ENCODE measurements at places on chromosomes 1 and 21.
A peak's percentile ranks its signal among the peaks of the same experiment; 100 is the strongest.

DNA sequence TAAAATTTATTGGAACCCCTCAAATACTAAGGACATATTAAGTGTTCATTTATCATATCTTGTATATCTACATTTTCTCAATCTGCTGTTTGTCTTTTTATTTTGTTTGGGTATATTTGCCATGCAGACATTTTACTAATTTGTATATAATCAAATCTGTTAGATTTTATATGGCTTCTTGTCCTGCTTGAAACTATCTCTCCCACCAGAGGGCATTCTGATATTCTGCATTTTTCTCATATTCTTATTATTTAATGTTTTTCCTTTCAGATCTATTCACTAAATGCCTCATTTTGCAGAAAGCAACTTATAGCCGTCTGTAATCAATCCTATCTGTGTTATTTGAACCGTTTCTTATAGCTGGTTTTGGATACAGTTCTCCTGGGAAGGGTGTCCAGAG lies 745.5 kb downstream of the LRRIQ3 start:
- no peak for DNase-seq

DNA sequence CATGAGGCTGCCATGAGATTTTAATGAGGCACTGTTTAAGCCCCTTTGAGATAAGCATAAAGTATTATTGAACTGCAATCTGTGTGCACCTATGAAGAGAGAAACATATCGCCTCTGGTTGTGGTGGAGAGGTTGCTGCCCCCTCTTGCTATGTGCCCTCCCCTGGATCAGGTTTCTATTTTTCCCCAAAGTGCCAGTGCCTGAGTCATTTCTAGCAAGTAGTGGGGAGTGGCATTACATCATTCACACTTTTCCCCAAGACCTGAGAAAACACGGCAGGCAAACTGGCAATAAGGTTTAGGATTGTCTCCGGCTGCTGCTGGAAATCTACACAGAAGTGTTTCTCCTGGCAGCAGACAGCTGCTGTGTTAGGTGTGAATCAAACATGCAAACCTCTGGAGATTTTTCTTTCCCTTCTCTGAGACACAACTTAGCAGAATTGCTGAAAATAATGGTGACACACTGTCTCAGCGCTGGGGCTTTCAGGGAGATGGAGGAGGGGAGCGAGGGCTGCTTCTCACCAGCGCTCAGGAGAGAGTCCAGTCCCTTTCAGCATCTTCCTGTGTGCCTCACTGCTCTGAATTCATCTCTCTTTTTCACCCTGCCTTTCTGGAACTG lies 13.7 kb upstream of the RGS16 start:
- no peak for DNase-seq

- DNase-seq = no peak
Measured at GRCh38 chr1:168671782-168672181, 57.2 kb downstream of the DPT start.

GRCh38 chr1:27509127-27510080 lies 19.4 kb upstream of the WASF2 start:
- DNase-seq = no peak

DNA sequence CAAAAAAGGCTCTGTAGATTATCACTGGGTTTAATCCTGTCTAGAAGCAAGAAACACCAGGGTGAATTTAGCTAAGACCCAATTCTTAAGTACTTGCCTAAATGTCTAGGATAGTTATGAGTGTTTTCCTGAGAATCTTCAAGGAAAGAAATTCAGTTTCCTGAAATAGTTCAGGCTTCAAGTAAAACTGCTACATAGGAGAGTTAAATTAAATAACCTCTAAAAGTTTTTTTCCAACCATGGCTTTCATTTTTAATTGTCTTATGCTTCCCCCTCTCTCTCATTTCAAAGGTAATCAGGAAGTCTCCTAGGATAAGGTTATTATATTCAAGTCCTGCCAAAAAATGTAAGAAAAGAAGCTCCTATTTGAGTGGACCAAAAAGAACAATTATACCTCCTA lies 46.7 kb upstream of the FBXO28 start:
- no peak for DNase-seq

DNA sequence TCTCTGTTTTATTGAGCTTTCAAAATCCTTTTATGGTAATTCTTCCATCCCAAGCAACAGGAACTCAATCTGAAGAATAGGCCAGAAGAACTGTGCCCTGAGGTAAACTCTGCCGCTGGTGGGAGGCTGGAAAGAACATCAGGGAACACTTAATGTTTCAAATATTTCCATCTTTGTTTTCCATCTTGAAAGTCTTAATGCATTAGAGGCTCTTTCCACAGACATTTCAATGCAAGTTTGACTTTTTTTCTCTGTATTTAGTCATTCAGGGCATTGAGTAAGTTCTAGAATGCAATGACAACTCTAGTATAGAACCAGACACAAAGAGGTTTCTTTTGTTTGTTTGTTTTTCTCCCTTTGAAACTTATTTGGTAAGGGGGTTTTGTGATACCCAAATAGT lies 61.5 kb downstream of the KIAA0040 start:
- no peak for DNase-seq

- DNase-seq = no peak
Measured at GRCh38 chr1:160228431-160228830, 23.2 kb downstream of the PEA15 start.

DNA sequence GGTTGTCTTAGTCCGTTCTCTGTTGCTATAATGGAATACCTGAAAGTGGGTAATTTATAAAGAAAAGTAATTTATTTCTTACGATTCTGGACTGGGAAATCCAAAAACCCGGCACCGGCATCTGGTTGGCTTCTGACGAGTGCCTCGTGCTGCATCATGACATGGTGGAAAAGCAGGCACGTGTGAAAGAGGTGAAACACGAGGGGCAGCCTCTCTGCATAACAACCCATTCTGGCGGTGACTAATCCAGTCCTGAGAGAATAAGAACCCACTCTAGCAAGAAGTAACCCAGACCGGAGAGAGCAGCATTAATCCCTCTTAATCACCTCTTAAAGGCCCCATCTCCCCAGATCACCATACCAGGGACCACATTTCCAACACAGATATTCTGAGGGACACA lies 2.7 kb upstream of the EDEM3 start:
- DNase-seq = no peak

GRCh38 chr1:41023279-41023990 lies 1.9 kb upstream of the SLFNL1 start:
- DNase-seq = no peak

GRCh38 chr1:118145721-118146120 lies 39.3 kb downstream of the SPAG17 start:
- no peak for DNase-seq

- no peak for DNase-seq
Measured at GRCh38 chr21:45324489-45325205, 37.0 kb upstream of the POFUT2 start.

- DNase-seq = no peak
Measured at GRCh38 chr1:1892079-1892762, 1.3 kb upstream of the GNB1 start.

DNA sequence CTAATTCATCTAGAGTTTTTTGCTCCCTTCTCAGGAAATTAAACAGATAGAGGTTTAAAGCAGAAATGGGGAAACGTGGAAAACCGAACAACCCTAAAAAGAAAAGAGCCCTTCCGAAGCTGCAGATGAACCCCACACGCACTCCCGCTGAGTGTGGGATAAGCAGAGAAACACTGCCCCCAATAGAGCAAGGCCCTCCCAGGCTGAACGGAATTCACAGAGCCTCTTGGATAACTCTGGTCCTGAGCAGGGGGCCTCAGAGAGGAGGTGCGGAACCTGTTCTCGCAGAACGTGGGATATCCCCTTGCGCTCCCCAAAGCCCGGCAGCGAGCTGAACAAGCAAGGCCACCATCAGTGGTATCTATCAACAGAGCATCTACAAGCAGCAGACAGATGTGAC lies 44.9 kb downstream of the SSBP3 start:
- DNase-seq = no peak

GRCh38 chr1:201540846-201541735 lies 2.2 kb downstream of the NAV1 start:
- DNase-seq = no peak

GRCh38 chr1:109396513-109396839 lies 1.2 kb downstream of the SORT1 start:
- DNase-seq = no peak

- DNase-seq = no peak
Measured at GRCh38 chr1:193068013-193068412, 8.6 kb downstream of the RO60 start.

- peak; percentile 91 for DNase-seq
Measured at GRCh38 chr1:202926581-202927491, at the start of gene KLHL12. KLHL12 (minus strand) TSS chr1:202927234; CDS start chr1:202925162, 2,072 bp downstream.

GRCh38 chr21:26588446-26588845 lies 15.4 kb upstream of the CYYR1 start:
- DNase-seq = no peak

GRCh38 chr1:6271006-6271405 lies 10.1 kb upstream of the GPR153 start:
- DNase-seq = no peak

DNA sequence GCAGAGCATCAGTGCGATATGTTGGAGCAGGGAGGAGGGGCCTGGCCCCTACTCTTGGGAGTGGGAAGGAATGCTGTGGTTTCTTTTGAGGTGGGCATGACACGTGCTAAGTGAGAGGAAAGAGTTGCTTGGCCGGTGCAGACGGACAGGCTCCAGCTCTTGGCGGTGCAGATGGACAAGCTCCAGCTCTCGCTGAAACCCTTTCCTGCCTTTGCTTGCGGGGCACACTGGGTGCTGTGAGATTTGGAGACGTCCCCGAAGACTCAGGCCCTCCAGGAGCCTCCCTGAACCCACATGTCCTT lies 15.9 kb downstream of the PDXK start:
- no peak for DNase-seq

GRCh38 chr21:15753741-15754140 lies 24.0 kb downstream of the USP25 start:
- no peak for DNase-seq

- DNase-seq = no peak
Measured at GRCh38 chr21:16310176-16310575, 580.4 kb downstream of the USP25 start.

- DNase-seq = no peak
Measured at GRCh38 chr1:160410406-160411005, 10.1 kb downstream of the VANGL2 start.

GRCh38 chr1:178931858-178932551 lies 61.1 kb upstream of the ANGPTL1 start:
- no peak for DNase-seq

DNA sequence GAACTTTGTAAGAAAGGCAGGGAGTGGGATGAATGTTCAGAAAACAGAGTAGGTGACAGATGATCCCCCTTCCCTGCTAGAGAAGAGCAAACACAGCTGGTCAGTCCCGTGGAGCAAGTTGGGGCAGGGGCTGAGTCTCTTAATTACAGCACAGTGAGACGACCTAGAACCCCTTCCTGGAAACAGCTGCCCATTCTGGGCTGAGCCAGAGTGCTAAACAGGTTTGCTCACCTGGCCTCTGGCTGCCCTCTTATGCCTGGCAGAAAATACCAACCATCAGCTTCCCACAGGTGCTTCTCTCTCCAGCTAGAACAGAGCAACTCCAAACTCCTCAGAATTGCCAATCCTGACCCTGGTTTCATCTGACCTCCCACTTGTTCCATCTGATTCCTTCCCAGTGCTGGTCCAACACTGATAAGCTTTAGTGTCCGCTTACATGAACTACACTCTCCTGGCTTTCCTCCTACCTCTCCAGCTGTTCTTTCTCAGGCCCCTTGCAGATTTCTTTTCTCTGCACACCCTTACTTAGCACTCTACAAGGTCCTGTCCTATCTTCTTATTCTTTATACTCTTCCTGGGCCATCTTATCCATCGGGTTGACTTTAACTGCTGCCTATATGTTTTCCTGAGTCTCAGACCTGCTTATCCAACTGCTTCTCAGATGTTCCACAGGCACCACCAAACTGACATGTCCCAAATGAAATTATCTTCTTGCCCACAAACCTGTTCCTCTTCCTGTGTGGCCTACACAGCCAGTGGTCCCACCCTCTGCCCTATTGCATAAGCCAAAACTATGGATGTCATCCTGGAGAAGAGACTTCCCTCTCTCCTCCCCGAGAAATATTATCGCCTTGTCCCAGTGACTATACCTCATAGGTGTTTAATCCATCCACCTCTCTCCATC lies 22.6 kb upstream of the COL9A2 start:
- DNase-seq = no peak

DNA sequence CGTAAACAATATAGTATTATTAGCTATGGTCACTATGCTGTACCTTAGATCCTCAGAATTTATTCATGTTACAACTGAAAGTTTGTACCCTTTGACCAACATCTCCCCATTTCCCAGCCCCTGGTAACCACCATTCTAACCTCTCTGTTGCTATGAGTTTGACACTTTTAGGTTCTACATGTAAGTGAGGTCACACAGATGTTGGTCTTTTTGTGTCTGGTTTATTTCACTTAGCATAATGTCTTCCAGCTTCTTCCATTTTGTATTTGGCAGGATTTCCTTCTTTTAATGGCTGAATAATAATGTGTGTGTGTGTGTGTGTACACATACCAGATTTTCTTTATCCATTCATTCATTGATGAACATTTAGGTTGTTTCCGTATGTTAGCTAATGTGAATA lies 139.5 kb downstream of the FAF1 start:
- DNase-seq = no peak

- peak; percentile 17 for DNase-seq
Measured at GRCh38 chr1:151992303-151993083, 1.2 kb downstream of the S100A10 start.

GRCh38 chr1:160705742-160706141 lies 5.9 kb downstream of the CD48 start:
- DNase-seq = no peak

DNA sequence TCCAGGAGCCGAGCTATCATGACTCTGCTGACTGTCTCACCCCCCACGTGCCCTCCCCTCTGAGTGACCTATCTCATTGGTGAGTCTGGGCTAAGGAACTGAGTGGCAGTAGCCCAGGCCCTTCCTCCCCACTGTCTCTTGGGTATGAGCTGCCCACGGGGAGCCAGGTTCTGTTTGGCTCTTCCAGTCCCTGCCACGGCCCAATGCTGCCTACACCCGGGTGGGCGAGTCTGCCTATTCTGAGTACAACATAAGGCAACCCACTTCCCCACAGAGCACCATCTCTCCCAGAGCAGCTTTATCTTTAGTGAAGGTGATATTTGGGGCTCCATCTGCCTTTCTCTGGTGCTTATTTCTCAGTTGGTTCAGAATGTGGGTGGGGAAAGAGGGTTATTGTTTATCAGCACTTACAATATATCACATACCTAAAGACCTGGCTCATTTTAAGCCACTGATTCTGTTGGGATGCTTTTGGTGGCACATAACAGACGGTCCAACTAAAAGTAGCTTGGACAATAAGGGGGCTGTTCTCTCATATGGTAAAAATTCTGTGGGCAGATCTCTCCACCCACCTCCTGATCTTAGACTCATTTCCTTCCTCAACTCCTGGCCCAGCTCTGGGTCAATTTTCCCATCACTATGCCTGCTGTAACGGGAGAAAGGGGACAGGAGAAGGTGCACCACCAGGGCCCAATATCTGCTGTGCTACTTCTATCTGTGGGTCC lies 27.7 kb upstream of the VWA5B1 start:
- no peak for DNase-seq

DNA sequence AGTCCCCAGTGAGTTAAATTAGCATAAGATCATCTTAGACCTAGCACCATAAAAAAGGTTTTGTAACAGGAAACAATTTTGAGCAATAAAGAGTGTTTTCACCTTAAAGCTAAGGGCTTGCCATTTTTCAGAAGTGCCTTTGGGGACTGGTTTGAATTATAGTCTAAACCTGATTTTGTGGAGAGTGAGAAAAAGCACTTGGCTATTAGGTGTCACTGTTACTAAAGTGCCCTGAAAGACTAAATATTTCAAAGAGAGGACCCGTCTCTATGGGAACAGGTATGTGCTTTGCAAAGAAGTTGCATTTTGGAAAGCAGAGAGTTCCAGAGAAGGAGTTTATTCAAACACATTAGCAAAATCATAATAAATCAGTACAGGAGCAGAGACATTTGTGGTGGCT lies 9.1 kb downstream of the NTNG1 start:
- no peak for DNase-seq

All from stimulated activated CD8-positive, alpha-beta memory T cell treated with anti-CD3 and anti-CD28 coated beads, Interleukin-12 subunit alpha, Interleukin-12 subunit beta, amount 100 ng/mL, for 4 hours (primary cell).